ENCODE measurements at places on chromosomes 11 and 22.

DNA sequence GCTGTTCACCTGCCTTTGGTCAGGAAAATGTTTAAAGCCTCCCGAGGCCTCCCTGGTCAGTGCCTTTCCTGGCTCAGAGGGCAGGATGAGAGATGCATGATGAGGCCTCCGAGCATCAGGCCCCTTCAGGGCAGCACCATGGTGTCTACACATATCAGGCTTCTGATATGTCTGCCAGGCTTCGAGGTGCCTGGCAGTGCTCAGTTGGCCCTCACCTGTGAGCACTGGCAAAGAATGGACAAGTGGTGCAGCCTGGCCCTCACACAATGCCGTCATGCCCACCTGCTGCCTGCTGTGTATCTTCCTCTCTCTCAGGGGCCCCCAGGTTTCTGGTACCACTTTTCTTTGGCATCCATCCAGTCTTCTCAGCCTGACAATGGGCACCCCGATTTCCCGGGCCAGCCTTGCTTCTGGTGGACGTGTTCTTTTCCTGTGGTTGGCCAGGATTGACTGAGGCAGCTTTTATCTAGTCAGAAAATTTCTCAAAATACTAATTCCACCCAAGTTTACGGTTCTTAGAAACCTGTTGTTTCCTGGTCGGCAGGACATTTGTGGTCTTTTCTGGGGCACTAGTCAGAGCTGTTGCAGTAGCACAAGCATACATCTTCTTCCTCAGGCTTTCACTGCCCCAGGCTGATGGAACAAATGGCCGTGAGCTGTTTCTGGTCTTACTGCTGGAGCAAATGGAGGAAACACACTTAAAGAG lies 76.8 kb upstream of the SUSD2 start:
- DNase-seq = no peak

DNA sequence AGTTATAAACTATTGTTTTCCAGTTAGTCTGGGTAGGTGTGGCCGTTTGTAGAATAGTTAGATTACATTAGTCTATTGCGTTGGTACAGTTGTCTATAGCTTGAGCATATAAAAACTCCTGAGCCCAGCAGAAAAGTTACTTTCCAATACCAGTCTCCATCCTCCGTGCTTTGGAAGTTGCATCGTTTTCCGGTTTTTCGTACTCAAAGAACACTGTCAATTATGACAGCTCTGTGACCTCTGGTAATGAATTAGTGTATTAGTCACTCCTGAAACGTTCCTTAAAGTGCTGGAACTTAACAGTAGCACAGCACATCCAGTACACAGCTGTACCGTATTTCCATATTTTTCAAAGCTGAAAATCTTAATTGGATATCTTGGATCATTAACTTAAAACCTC lies 808 bp upstream of the MSANTD2 start:
- no peak for DNase-seq

DNA sequence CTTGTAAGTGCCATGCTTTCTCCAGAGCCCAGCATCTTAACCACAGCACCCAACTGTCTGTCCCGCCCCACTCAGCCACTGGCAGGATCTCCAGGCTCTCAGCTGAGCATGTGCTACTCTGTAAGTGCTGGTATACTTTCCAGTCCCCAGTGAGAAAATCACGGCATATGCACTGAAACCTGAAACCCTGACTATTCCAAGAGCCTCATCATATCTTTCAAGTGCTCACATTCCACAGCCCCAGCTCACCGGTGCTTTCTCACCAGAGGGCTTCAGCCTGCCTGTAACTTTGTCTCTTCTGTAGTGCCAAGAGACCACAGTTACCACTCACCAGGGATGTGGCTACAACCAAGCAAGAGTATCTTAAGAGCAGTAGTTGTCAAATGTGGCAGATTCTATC lies 24.4 kb upstream of the PAMR1 start:
- DNase-seq = no peak

GRCh38 chr11:34366522-34366921 lies 8.7 kb upstream of the ABTB2 start:
- DNase-seq = no peak

DNA sequence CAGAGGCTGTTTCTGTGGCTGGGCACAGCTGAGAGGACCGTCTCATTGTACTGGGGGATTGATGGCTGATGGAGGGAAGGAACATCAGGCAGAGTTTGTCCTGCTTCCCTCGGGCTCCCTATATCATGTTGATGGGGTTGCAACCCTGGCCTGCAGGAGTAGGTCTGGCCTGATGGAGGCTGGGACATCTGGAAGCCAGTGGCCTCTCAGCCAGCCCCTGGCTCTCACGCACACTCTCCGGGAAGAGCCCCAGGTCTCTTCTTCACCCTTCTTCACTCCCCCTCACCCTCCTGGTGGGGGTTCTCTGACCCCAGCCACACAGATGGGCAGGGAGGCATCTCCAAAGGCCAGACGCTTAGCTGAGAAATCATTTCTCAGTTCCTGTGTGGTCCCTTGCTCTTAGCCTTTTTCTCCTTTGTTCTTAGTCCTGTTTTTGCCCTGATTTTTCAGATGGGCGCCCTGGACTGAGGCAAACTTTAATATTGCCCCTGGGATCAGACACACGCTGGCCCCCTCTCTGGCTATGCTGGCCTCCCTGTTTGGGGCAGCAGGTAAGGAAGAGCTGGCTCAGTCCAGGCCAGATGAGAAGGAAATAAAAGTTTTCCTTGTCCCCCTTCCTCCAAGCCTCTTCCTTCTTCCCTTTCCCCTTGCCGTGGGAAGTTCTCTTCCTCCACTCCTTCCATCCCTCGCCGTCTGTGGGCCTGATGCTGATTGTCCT lies 13.9 kb upstream of the ANO1 start:
- DNase-seq = no peak

DNA sequence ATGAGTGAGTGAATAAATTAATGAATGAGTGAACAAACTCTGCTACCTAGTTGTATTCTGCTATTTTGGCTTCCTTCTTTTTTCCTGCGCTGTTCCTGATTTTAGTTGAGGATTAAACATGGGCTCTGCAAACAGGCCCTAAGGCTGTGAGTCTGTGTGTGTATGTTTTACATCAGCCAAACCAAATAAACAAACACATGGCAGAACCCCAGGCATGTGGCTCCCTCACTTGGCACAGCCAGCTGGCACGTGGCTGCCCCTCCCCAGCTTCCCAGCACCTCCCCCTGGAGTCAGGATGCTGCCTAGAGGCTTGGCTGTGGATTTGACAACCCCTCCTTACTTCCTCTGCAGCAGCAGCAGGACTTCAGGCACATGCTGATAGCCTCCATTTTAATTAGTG lies 593.2 kb downstream of the INSC start:
- no peak for DNase-seq

DNA sequence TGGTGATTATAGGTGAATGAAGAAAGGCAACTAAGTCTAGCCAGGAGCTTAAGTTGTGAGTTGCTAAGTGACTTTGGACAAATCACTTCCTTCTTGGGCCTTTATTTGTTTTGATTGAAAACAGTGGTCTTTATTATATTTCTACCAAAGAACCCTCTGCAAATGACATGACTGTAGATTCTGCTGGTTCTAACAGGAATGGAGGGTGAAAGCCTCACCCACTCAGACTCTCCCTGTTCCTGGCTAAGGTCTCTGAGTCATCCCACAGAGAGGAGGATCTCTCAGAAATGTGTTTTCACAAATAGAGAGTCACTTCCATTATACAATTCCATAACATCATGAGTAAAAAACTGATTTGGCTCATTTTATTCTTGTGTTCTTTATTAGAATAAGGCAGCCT lies 583.9 kb upstream of the LRRC4C start:
- no peak for DNase-seq

DNA sequence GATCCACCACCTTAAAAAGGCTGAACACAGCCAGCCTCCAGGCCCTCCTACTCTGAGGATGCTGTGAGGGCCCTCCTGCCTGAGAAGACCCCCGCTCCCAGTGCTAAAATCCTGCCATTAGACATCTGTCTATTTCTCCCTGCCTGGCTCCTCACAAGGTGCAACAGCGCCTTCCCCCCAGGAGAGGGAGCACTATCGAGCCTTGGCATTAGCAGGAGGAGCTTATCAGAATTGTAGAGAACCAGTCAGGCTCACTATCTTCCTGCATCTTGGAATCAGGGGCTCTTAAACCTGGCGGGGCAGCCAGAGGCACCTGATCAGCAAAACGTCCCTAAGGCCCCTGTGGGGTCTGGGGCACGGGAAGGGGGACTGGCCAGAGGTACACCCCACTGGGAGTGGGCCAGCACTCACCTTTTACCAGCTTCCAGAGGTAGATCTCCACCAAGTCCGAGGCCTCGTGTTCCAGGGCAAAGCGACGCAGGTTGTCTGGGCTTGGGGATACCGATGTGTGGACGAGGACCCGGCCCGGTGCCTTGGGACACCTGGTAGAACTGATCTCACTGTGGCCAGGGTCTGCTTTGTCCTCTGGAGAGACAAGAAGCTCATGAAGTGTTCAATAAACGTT lies 28.7 kb downstream of the CHRDL2 start:
- DNase-seq = peak; percentile 54

DNA sequence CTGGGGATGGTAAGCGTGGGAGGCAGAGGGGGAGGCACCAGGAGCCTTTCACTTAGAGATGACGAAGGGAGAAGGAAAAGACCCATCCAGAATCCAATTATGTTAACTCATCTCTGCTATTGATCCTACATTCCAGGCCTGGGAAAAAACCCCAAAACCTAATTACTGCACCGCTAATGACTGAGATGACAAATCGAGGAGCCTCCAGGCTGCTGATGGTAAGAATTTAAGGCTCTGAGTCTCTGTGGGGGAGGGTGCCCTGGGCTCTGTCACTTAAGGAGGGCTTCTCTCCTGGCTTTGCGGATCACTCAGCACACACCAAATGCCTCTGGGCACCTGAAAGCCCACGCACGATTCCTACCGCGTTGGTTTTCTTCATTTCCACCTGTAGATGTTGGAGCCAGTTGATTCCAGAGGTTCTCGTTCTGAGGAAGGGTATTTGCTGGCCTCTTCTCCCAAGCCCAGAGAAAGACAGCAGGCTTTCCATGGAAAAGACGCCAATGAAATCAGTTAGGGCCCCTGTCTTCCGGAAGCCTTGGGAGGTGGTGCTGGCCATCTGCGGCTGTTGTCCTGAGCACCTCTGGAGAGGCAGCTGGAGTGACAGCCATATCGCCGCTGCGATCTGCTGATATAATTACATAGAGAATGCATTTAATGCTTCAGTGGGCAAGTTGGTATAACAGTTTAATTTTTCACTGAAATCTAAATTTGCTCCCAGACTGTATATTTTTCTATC lies 751.2 kb downstream of the BRD1 start:
- DNase-seq = no peak

DNA sequence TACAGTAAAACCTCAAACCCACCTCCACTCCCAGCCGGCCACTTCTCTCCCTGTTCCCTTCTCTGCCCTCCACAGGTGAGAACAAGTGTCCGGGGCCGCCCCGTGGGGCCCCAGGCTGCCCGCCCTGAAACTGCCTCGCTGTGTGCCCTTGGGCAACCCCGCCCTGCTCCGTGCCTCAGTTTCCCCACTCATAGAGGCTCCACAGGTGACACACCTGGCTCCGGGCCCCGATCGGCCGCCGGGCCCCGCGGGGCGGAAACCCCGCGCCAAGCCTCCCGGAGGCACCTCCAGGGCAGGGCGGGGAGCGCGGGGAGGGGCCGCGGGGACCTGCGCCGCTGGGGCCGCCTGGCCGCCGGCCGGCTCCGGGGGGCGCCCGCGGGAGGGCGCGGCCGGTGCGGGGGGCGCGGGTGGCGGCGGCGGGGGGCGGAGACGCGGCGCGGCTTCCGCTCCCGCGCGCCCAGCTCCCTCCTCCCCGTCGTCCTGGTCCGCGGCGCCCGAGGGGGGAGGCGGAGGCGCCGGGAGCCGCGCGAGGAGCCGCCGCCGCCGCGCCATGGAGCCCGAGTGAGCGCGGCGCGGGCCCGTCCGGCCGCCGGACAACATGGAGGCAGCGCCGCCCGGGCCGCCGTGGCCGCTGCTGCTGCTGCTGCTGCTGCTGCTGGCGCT lies at the start of gene LRP5:
Gene LRP5 (plus strand): TSS at position 475 of the 663 bp plus-strand sequence. CDS start 124 bp downstream, at position 599.
- peak; percentile 24 for DNase-seq
